ENCODE measurements at places on chromosomes 7 and 10.

- DNase-seq: peak; percentile 1
Measured at GRCh38 chr10:107653832-107654287, 489.4 kb upstream of the SORCS1 start.

GRCh38 chr7:136677471-136678365, 190.7 kb upstream of the CHRM2 start:
- DNase-seq: no peak

DNA sequence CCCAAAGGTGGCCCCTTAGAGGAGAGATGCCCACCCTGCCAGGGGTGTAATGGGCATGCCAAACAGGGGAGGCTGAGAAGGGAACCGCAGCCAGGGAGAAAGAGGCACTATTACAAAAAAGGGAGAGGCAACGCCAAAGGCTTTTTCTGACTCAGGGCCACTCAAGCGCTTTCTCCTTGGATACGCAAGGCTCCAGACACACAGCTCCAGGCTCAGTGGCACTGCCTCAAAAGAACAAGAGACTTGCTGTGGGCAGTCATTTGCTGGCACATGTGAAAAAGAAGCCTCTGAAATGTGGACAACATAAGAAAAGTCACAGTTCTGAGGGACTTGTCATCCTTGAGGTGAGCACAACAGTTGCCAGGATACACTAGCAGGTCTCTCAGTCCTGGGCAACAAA, 128.4 kb downstream of the DGKI start:
- no peak for DNase-seq

DNA sequence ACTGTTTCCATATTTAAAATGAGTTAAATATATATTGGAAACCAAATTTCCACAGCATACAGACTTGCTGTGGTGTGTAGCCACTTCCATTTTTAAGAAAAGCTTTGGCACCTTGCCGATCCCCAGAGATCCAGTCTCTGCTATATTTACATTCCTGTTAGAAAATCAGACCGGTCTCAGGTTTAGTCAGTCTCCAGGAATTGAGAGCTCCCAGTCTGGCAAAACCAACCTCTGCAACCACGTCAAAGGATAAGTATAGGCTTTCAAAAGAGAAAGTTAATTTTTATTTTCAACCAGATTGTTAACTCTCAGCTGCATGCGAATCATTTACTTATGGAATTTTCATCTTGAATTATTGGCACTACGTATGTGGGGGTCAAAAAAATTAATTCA, 28.2 kb downstream of the PUS7 start:
- DNase-seq: peak; percentile 27

DNA sequence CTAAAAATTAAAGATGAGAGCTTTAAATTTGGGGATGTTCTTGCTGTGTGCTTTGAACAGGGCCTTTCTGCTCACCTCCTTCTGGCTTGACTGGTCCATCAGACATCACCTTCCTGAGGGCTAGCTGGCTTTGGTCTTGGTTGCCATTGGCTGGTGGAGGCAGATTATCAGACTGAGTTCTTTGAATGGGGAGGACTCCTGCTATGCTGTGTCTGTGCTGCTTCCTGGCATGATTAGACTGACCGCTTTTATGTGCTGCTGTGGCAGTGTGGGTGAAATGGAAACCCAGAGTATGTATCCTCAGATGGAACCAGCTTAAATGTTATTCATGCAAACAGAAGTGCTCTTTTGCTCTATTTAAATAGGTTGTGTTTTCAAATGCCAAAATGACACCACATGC, 341.6 kb downstream of the PCLO start:
- no peak for DNase-seq

DNA sequence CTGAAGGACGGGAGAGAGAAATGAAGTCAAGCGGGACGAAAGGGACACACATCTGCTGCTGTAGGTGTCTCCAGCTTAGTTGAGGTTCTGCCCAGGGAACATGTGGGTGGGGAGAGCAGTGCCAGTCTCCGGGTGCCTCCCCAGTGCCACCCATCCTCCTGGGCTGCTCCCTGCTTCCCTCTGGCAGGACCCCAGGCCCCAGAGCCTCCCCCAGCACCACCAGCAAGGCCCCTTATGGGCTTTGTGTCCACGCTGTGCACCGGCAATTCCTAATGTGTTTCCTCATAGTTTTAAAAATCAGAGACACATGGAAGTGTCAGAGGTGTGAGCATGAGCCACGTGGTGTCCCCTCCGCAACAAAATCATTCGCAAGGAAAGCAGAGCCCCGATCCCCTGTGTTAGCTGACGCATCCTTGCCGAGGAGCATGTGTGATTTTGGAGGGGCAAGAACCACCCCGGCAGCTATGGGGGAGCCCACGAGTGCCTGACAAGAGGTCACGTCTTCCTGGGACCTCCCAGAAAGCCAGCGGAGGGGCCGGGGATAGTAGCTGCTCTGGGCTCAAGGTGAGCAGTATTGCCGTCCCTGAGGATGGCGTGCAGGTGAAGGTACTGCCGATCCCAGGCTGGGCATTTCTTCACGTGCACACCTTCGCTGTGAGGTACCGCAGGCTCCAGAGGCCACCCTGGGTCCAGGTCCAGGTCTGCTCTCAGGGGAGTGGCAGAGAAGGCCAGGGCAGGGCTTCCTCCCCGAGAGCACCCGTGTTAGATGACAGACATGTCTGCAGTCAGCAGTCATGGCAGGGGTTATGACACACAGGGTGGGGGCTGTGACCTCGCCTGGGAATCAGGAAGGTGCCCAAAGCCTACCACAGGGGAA, 448.2 kb upstream of the FOXK1 start:
- no peak for DNase-seq

GRCh38 chr10:123391275-123392028, 237.2 kb downstream of the BUB3 start:
- no peak for DNase-seq

- no peak for DNase-seq
Measured at GRCh38 chr7:1523208-1523607, 7.3 kb upstream of the MAFK start.

GRCh38 chr7:131302876-131303707, 24.6 kb upstream of the MKLN1 start:
- peak; percentile 46 for DNase-seq
